ENCODE measurements at places on chromosomes 5 and 9.
A peak's percentile ranks its signal among the peaks of the same experiment; 100 is the strongest.

DNA sequence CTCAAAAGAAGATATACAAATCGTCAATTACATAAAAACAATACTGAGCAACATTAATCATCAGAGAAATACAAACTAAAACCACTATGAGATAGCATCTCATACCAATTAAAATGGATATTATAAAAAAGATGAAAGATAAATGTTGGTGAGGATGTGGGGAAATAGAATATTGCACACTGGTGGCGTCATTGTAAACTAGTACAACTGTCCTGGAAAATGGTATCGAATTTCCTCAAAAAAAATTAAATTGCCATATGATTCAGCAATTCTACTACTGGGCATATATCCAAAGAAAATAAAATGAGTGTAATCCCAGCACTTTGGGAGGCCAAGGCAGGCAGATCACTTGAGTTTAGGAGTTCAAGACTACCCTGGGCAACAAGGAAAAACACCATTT lies 326.0 kb upstream of the FTMT start:
- no peak overlapping the region for H3K27ac ChIP-seq
- no peak overlapping the region for H3K4me3 ChIP-seq
- no peaks in the 10 kb centered on the region for H3K27me3 ChIP-seq

DNA sequence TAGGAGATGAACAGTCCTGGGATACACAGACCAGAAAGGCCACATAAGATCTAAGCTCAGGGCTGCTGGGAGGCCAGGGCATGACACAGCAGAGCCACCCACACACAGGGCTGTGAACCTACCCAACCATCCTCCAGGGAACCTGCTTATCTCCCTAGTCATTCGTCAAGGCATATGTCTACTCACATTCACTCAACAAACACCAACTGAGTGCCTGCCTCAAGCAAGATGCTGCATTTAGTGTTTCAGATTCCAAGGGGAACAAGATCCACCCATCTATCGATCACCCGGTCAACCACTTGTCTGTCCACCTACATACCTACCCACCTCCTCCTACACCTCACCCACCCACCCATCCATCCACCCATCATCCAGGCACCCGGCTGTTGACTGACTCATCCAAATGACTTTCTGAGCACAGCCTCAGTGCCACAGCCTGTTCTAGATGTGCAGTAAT lies 1.9 kb downstream of the DPM2 start:
- DNase-seq = no peak
- no peak overlapping the region for H3K4me3 ChIP-seq
- H3K27me3 ChIP-seq = peaks cover 4% of the 10 kb centered on the region

DNA sequence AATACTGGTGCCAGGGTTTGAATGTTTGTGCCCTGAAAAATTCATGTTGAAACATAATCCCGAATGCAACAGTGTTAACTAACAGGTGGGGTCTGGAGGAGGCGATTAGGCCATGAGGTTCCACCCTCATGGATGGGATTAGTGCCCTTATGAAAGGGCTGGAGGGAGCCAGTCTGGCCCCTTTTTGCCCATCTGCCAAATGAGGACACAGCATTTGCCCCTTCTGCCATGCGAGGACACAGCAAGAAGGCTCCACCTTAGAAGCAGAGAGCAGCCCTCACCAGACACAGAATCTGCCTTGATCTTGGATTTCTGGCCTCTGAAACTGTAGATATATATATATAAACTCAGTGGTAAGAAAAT lies 32.6 kb upstream of the RNF130 start:
- H3K4me3 ChIP-seq = no peak overlapping the region
- no peaks in the 10 kb centered on the region for H3K36me3 ChIP-seq
- no peak overlapping the region for H3K27ac ChIP-seq
- no peaks in the 10 kb centered on the region for H3K4me1 ChIP-seq

GRCh38 chr5:39854771-39855410 lies 430.1 kb upstream of the DAB2 start:
- H3K4me1 ChIP-seq = no peaks in the 10 kb centered on the region
- H3K27ac ChIP-seq = no peak overlapping the region
- H3K4me3 ChIP-seq = no peak overlapping the region
- H3K36me3 ChIP-seq = no peaks in the 10 kb centered on the region

- H3K4me3 ChIP-seq = peak overlapping the region; percentile 97
- H3K36me3 ChIP-seq = peaks cover 3% of the 10 kb centered on the region
- no peaks in the 10 kb centered on the region for H3K27me3 ChIP-seq
- H3K4me1 ChIP-seq = peaks cover 67% of the 10 kb centered on the region
- H3K27ac ChIP-seq = peak overlapping the region; percentile 95
Measured at GRCh38 chr5:95823738-95824609, 1.4 kb upstream of the GLRX start.

DNA sequence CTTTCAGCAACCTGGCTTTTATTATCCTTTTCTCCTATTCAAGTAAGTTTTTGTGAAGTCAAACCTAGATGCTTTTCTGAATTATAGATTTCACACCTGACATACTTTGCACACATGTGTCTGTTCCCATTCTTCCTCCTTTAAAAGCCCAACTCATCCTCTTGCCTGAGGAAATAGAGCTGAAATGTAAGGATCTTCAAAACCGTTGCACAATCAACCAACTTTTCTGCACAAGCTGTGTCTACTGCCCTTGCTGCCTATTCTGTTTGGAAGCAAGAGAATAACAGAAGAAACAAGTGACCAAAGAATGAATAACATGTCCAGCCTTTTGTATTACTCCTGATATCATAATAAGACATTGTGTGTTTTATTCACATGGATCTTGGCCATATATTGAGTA lies 95.1 kb upstream of the ITGA1 start:
- H3K4me1 ChIP-seq = no peaks in the 10 kb centered on the region
- H3K36me3 ChIP-seq = no peaks in the 10 kb centered on the region
- no peaks in the 10 kb centered on the region for H3K27me3 ChIP-seq

GRCh38 chr9:77819657-77820056 lies 171.5 kb upstream of the GNA14 start:
- H3K27ac ChIP-seq = no peak overlapping the region
- H3K27me3 ChIP-seq = no peaks in the 10 kb centered on the region
- H3K36me3 ChIP-seq = peaks cover 5% of the 10 kb centered on the region
- no peak overlapping the region for H3K4me3 ChIP-seq

GRCh38 chr5:111548992-111549649 lies 36.8 kb upstream of the STARD4 start:
- H3K4me1 ChIP-seq = peaks cover 17% of the 10 kb centered on the region
- no peak overlapping the region for H3K4me3 ChIP-seq
- H3K27ac ChIP-seq = no peak overlapping the region
- H3K27me3 ChIP-seq = no peaks in the 10 kb centered on the region

DNA sequence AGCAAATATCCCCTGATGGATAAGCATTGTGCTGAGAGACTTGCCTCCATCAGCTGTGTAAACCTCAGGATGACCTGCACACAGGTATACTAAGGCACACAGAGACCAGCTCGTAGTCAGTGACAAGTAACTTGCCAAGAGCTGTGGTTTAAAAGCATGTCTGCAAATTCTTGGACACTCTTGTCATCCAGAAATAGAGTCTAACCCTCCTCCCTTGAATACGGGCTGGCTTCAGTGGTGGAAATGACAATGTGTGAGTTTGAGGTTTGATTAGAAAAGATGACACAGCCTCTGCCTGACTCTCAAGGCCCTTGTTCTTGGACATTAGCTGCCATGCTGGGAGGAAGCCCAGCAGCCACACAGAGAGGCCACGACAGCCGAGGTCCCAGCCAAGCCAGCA lies 114.4 kb downstream of the GADD45G start:
- H3K36me3 ChIP-seq = no peaks in the 10 kb centered on the region
- no peaks in the 10 kb centered on the region for H3K27me3 ChIP-seq
- H3K4me3 ChIP-seq = no peak overlapping the region
- H3K27ac ChIP-seq = no peak overlapping the region

GRCh38 chr9:107751567-107752210 lies 262.1 kb upstream of the KLF4 start:
- peak overlapping the region; percentile 43 for H3K27ac ChIP-seq
- H3K4me3 ChIP-seq = no peak overlapping the region
- H3K27me3 ChIP-seq = no peaks in the 10 kb centered on the region
- H3K36me3 ChIP-seq = no peaks in the 10 kb centered on the region

DNA sequence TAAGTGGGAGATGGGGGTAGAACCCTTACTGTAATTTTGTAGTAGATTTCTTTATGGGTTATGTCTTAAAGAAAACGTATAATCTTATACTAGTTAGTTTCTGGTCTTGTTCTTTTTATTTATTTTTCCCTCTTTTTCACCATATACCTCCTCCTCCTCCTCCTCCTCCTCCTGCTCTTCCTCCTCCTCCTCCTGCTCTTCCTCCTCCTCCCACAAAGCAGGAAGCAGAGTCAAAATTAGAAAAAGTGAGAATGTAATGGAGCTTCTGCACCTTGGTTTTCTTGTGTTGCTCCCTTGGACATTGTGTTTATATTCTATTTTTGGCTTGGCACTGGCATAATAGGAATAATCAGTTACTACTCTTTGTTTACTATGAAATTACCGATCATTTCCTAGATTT lies 4.5 kb downstream of the MACIR start:
- no peak overlapping the region for H3K4me3 ChIP-seq
- H3K4me1 ChIP-seq = no peaks in the 10 kb centered on the region
- H3K27me3 ChIP-seq = peaks cover 3% of the 10 kb centered on the region
- no peak for DNase-seq

- no peaks in the 10 kb centered on the region for H3K4me1 ChIP-seq
- H3K27ac ChIP-seq = no peak overlapping the region
- DNase-seq = no peak
- H3K36me3 ChIP-seq = no peaks in the 10 kb centered on the region
Measured at GRCh38 chr5:108257996-108258395, 123.9 kb downstream of the FBXL17 start.

DNA sequence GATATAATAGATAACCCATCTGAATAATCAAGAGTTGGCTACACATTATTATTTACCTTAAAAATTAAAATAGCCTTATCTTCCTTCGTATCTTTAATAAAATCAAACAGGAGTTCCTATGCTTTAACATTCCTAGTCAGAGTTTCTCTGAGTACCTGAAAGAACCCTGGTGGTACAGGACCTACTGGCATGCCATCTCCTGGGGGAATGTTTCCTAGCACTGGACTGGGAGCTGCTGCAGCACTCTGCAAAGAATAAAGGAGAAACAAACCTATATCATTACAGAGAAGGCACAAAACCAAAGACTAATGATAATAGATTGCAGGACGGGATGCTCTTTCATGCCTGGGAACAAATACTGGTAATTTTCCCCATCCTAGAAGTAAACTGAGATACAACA lies 119.5 kb upstream of the ACOT12 start:
- DNase-seq = no peak
- H3K27me3 ChIP-seq = no peaks in the 10 kb centered on the region
- no peak overlapping the region for H3K27ac ChIP-seq
- no peak overlapping the region for H3K4me3 ChIP-seq

- H3K27me3 ChIP-seq = no peaks in the 10 kb centered on the region
- no peak overlapping the region for H3K27ac ChIP-seq
- H3K4me1 ChIP-seq = no peaks in the 10 kb centered on the region
- H3K4me3 ChIP-seq = no peak overlapping the region
- DNase-seq = no peak
Measured at GRCh38 chr5:10521466-10522223, 42.2 kb upstream of the ANKRD33B start.

DNA sequence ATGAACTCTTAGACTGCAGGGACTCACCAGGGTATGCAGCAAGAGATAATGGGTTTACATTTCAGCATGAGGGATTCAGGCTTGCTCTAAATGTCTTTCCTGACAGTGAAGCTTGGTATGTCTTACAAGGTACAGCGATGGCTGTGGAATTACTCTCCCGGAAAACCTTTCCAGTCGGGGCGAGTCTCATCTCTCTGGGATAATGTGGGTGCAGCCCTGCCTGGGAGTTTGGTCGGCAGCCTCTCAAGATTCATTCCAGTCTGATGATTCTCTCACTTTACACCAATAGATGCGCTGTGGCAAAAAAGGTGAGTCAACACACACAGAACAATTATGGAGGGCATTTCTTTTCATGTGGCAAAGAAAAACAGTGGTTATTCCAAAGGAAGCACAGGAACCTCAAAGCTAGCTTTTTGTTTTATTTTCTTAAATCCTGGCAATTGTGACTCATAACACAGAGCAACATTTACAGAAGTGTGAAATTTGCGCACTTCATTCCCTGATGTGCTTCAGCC lies 190.3 kb downstream of the DCP2 start:
- no peaks in the 10 kb centered on the region for H3K4me1 ChIP-seq
- H3K36me3 ChIP-seq = no peaks in the 10 kb centered on the region
- no peaks in the 10 kb centered on the region for H3K27me3 ChIP-seq
- H3K4me3 ChIP-seq = no peak overlapping the region
- DNase-seq = no peak
- H3K27ac ChIP-seq = no peak overlapping the region

DNA sequence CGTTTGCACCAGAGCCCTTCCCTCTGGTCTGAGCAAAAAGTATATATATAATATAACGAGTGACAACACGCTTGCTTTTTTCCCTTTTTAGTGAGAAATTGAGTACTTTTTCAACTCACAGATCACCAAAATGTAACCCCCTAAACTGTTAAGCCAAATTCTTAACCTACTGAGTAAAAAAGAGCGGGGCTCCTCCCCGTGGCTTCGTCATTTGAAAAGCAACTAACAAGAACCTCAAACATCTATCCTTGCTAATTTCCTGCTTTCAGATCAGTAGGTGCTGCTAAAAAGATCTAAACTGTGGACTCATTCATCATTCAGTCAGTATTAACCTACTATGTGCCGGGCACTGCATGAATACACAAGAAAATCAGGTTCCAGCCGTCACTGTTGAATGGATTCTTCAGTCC lies 1.0 kb upstream of the PTBP3 start:
- H3K36me3 ChIP-seq = no peaks in the 10 kb centered on the region
- no peaks in the 10 kb centered on the region for H3K27me3 ChIP-seq
- H3K4me3 ChIP-seq = peak overlapping the region; percentile 82
- peak overlapping the region; percentile 98 for H3K27ac ChIP-seq
- DNase-seq = no peak
- H3K4me1 ChIP-seq = peaks cover 2% of the 10 kb centered on the region

- no peaks in the 10 kb centered on the region for H3K27me3 ChIP-seq
- no peak for DNase-seq
- no peaks in the 10 kb centered on the region for H3K4me1 ChIP-seq
- H3K36me3 ChIP-seq = no peaks in the 10 kb centered on the region
- H3K4me3 ChIP-seq = no peak overlapping the region
Measured at GRCh38 chr5:92470770-92471169, 1087.7 kb upstream of the ARRDC3 start.

DNA sequence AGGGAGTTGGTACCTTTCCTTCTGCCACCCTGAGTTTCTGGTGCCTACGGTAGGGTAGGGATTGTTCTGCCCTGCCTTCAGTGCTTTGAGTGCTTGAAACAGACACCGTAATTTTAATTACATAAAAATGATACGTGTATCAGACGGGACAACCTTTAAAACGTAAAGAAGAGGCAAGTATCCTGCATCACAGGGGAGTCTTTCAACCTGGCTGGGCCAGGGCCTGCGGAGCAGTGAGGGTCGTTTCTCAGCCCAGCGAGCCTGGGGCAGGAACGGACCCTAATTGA lies 483 bp upstream of the DAB2IP start:
- peak overlapping the region; percentile 54 for H3K4me3 ChIP-seq
- H3K27me3 ChIP-seq = peaks cover 16% of the 10 kb centered on the region
- peaks cover 3% of the 10 kb centered on the region for H3K4me1 ChIP-seq
- H3K27ac ChIP-seq = no peak overlapping the region
- DNase-seq = no peak

GRCh38 chr9:76534026-76534425 lies 75.0 kb downstream of the GCNT1 start:
- no peaks in the 10 kb centered on the region for H3K4me1 ChIP-seq
- no peak for DNase-seq
- H3K4me3 ChIP-seq = no peak overlapping the region

GRCh38 chr9:97413462-97413861 lies 1.6 kb downstream of the TDRD7 start:
- peaks cover 20% of the 10 kb centered on the region for H3K27me3 ChIP-seq
- no peak overlapping the region for H3K27ac ChIP-seq
- H3K4me3 ChIP-seq = no peak overlapping the region

GRCh38 chr9:16591092-16591491 lies 279.4 kb downstream of the BNC2 start:
- no peaks in the 10 kb centered on the region for H3K4me1 ChIP-seq
- H3K4me3 ChIP-seq = no peak overlapping the region
- H3K36me3 ChIP-seq = no peaks in the 10 kb centered on the region
- no peak for DNase-seq
- H3K27ac ChIP-seq = no peak overlapping the region
- H3K27me3 ChIP-seq = no peaks in the 10 kb centered on the region

All from thymus (tissue), 14 donors.